Endothelial cell of umbilical vein (primary cell): ENCODE measurements at places on chromosomes 6 and 20. TPM values are rescaled to one million over a fixed set of nuclear protein-coding genes. Genes with fewer than 3 reads are reported as not detected.

The TGM3 gene
- not detected in 2 replicates for polyA plus RNA-seq

DNA sequence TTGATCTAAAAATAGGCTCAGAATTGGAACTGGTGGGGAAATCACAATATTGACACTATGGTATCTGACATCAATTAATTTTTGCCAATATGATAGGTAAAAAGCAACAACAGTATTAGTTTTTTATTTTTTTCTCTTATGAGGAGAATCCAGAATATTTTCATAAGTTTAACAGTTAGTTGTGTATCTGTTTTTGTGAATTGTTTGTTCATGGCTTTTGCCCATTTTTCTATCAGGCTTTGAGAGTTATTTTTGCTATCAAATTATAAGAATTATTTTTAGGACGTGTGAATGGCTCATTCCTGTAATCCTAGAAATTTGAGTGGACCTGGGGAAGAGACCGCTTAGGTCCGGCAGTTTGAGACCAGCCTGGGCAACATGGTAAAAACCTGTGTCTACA, 608.6 kb upstream of the ADGRB3 start:
- H3K36me3 ChIP-seq = no peaks in the 10 kb centered on the region
- no peaks in the 10 kb centered on the region for H3K4me1 ChIP-seq
- no peak overlapping the region for H3K4me3 ChIP-seq
- no peak overlapping the region for H3K27ac ChIP-seq
- no peak for DNase-seq

- H3K4me1 ChIP-seq = no peaks in the 10 kb centered on the region
- no peaks in the 10 kb centered on the region for H3K36me3 ChIP-seq
- no peak overlapping the region for H3K27ac ChIP-seq
- DNase-seq = no peak
These were observed 12.2 kb downstream of the MMP24 start for GRCh38 chr20:35238735-35239134.

GRCh38 chr20:9467995-9468394, 46.4 kb upstream of the LAMP5 start:
- H3K4me1 ChIP-seq = no peaks in the 10 kb centered on the region
- no peak for DNase-seq
- no peaks in the 10 kb centered on the region for H3K36me3 ChIP-seq
- no peaks in the 10 kb centered on the region for H3K27me3 ChIP-seq
- H3K4me3 ChIP-seq = no peak overlapping the region

GRCh38 chr6:147007441-147007840, 196.8 kb upstream of the STXBP5 start:
- no peaks in the 10 kb centered on the region for H3K4me1 ChIP-seq
- no peak overlapping the region for H3K27ac ChIP-seq
- DNase-seq = no peak
- no peaks in the 10 kb centered on the region for H3K36me3 ChIP-seq
- H3K27me3 ChIP-seq = no peaks in the 10 kb centered on the region
- H3K4me3 ChIP-seq = no peak overlapping the region

The PRR18 gene
- not detected in 2 replicates for polyA plus RNA-seq

GRCh38 chr6:3001773-3002293, 2.1 kb downstream of the NQO2 start:
- DNase-seq = peak; percentile 74
- H3K36me3 ChIP-seq = no peaks in the 10 kb centered on the region
- H3K27ac ChIP-seq = peak overlapping the region; percentile 53
- no peak overlapping the region for H3K4me3 ChIP-seq
- H3K4me1 ChIP-seq = peaks cover 16% of the 10 kb centered on the region
- H3K27me3 ChIP-seq = no peaks in the 10 kb centered on the region

The SMLR1 gene
- not detected in 2 replicates for polyA plus RNA-seq

The BNIP5 gene
- not detected in 2 replicates for polyA plus RNA-seq

The SRF gene
- 55.8 and 61.5 TPM in 2 replicates for polyA plus RNA-seq

- no peak overlapping the region for H3K27ac ChIP-seq
- no peaks in the 10 kb centered on the region for H3K27me3 ChIP-seq
These were observed 18.1 kb upstream of the CHRNA4 start for GRCh38 chr20:63379296-63379695.

DNA sequence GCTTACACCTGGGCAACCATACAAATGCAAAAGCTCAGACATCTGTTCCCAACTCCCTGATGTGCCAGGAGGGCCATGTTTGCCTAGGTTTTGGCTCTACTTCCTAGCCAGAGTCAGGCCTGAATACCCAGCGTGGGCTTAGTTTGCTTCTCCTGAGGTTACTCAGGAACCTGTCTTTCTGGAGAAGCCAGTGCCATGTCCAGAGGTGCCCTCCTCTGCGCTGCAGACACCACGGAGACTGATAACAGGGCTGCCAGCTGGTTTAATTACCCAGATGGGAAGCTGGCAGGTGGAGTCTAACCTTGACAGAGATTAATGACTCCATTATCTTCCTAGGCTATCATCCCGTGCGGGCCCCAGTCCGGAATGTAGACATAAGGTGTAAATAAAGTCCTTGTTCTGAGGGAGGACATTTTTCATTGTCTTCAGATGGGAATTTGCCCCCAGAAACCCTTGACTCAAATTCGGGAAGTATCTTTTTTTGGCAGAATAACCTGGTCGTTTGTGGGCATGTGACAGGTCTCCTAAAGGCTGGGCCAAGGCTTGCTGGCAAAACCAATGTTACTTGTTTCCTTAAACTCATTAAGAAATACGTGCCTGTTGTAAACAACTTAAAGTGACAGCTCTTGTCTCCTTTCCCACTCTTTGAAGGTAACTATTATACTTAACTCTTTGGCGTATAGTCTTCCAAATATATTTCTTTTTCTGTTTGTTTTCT, 29.2 kb upstream of the ZNFX1 start:
- no peaks in the 10 kb centered on the region for H3K36me3 ChIP-seq
- H3K4me3 ChIP-seq = no peak overlapping the region
- H3K27me3 ChIP-seq = no peaks in the 10 kb centered on the region
- H3K27ac ChIP-seq = no peak overlapping the region

The OLIG3 gene
- not detected in 2 replicates for polyA plus RNA-seq

- no peaks in the 10 kb centered on the region for H3K27me3 ChIP-seq
- H3K4me3 ChIP-seq = no peak overlapping the region
- H3K27ac ChIP-seq = no peak overlapping the region
- no peaks in the 10 kb centered on the region for H3K36me3 ChIP-seq
These were observed 620.9 kb downstream of the PHF3 start for GRCh38 chr6:64256483-64256882.

- H3K36me3 ChIP-seq = no peaks in the 10 kb centered on the region
- no peak for DNase-seq
- no peaks in the 10 kb centered on the region for H3K27me3 ChIP-seq
- H3K4me1 ChIP-seq = no peaks in the 10 kb centered on the region
- no peak overlapping the region for H3K4me3 ChIP-seq
- no peak overlapping the region for H3K27ac ChIP-seq
These were observed 165.0 kb downstream of the TRIM27 start for GRCh38 chr6:28758818-28759235.

DNA sequence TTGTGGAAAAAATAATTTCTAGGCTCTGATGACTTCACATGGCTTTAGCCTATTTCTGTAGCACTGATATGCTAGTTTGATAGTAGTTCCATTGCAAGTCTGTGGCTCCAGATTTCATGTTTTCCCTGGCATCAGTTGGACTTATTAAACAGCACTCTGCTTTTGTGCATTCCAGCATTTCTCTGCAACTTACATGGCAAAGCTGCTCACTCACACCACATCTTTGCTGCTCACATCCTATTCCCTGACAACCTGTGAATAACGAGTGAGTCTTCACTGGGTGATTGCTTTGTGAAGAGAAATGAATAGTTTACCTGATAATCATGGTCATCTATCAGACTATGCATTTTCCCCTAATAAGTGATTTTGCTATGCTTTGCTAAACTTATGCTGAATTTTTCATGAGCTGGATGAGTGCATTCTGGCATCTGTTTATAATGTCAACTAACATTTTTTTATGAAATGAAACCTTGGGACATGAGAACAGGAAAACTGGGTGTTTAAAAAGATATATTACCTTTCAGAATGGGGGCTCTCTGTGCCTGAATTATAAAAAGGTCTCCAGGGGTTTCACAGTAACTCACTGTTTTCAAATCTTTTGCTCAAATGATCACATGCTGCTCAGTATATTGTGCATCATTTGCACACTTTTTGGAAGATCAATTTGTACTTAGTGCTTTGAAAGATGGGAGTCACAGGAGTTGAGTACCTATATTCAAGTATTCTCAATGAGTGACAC, 301.8 kb downstream of the TBC1D32 start:
- no peak for DNase-seq
- H3K4me3 ChIP-seq = no peak overlapping the region
- H3K27ac ChIP-seq = no peak overlapping the region
- no peaks in the 10 kb centered on the region for H3K36me3 ChIP-seq
- H3K27me3 ChIP-seq = no peaks in the 10 kb centered on the region
- H3K4me1 ChIP-seq = no peaks in the 10 kb centered on the region

The FUT9 gene
- polyA plus RNA-seq = not detected in 2 replicates

DNA sequence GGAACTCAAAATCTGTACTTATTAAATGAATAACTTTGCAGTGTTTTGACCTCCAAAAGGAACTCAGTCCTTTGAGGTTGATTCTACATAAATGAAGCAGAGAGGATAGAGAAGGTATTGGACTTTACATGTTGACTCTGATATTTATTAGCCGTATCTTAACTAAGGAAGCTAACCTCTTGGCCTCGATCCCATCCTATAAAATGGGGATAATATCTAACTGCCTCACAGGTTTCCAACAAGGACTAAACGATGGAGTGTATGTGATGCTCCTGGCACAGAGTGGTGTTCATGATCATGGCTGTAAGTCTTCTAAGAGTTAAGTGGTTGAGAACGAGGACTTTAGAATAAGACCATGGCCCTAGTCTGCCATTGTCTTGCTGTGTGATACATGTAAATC, 24.2 kb upstream of the MAP3K4 start:
- H3K27ac ChIP-seq = no peak overlapping the region
- no peak for DNase-seq
- no peak overlapping the region for H3K4me3 ChIP-seq
- H3K36me3 ChIP-seq = no peaks in the 10 kb centered on the region
- H3K4me1 ChIP-seq = no peaks in the 10 kb centered on the region
- H3K27me3 ChIP-seq = no peaks in the 10 kb centered on the region
